8988T (cell line): ENCODE measurements at places on chromosomes 2 and 18.
A peak's percentile ranks its signal among the peaks of the same experiment; 100 is the strongest.

GRCh38 chr2:122867941-122868340, 1112.5 kb downstream of the TSN start:
- DNase-seq, result no peak

DNA sequence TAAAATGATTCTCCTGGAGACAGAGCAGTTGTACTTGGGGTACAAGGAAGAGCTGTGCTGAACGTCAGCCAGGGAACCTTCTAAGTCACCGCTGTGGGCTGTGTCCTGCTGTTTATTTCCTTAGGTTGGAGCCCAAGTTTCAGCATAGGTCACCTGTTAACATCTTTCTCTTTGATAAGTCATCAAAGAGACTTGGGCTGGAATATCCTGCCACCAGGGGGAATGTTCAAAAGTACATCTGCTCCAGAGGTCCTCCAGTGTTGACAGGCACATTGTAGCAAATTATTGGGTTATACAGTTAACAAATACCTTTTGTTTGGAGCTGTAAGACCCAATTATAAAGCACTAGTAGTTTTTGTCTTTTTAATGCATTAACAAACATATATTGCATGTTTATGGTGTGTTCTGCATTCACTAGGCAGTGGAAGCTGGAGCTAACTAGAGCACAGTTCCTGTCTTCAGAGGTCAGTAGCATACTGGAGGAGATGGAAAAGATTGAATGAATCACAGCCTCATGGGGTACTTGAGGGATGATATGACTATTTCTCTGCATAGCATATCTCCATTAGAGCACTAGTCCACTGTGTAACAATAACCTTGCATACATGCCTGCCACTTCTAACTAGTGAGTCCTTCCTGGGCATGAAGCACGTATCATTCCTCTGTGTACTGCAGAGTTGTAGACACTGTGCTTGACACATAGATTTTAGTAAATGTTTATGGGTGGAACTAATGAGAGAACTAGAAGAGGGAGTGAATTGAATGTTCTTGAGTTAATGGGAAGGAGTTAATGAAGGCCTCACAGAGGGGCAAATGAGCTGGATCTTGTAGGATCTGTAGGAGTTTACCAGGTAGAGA, 182.1 kb downstream of the AGAP1 start:
- DNase-seq, result no peak

GRCh38 chr2:76008001-76008702, 297.4 kb upstream of the GCFC2 start:
- no peak for DNase-seq

DNA sequence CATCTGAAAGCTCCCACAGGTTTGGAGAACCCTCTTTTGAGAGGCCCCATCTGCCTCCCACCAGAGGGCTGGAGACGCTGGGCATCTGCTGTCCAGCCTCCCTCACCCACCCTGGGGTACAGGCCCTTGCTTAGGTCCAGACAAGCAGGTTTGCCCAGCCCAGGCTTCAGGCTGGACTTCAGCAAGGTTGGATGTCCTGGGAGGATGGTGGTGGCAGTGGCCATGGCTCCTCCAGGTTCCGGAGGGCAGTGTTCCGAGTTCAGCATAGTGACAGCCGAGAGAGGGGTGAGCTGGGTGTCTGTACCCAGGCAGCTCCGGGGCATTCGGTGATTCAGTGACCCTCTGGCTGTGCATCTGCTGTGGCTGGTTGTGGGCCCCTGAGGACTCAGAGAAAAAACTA, 58.2 kb upstream of the HDAC4 start:
- peak; percentile 0 for DNase-seq

DNA sequence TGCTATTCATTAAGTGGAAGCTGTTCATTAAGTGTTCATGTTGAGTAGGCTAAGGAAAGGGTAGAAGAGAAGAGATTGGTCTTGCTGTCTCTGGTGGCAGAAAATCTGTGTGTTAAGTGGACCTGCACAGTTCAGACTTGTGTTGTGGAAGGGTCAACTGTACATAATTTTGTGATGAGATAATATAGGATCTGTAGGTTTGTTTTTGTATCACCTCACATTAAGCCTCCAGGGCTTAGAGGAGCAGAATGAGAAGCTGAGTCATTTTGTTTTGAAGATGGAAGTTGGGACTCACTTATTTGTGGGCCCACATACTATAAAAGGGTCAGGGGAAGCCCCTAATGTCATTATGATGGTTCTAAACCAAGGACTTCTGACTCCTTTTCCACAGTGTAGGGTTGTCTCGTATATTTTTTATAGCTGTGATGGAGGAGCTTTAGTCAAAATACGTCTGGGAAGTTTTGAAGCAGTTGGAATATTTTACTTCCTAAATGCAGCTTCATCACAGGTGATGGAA, 18.2 kb downstream of the PMS1 start:
- no peak for DNase-seq

GRCh38 chr2:129667577-129667976, 311.9 kb upstream of the RAB6C start:
- no peak for DNase-seq
